Activated CD4-positive, alpha-beta memory T cell treated with anti-CD3 and anti-CD28 coated beads for 36 hours (primary cell): ENCODE measurements at places on chromosomes 16 and 17. TPM values are rescaled to one million over a fixed set of nuclear protein-coding genes. Genes with fewer than 3 reads are reported as not detected.

- peak; percentile 82 for DNase-seq
- peaks cover 76% of the 10 kb centered on the region for H3K4me1 ChIP-seq
- no peaks in the 10 kb centered on the region for H3K27me3 ChIP-seq
These were observed 67.3 kb downstream of the ANKRD11 start for GRCh38 chr16:89422905-89423630.

DNA sequence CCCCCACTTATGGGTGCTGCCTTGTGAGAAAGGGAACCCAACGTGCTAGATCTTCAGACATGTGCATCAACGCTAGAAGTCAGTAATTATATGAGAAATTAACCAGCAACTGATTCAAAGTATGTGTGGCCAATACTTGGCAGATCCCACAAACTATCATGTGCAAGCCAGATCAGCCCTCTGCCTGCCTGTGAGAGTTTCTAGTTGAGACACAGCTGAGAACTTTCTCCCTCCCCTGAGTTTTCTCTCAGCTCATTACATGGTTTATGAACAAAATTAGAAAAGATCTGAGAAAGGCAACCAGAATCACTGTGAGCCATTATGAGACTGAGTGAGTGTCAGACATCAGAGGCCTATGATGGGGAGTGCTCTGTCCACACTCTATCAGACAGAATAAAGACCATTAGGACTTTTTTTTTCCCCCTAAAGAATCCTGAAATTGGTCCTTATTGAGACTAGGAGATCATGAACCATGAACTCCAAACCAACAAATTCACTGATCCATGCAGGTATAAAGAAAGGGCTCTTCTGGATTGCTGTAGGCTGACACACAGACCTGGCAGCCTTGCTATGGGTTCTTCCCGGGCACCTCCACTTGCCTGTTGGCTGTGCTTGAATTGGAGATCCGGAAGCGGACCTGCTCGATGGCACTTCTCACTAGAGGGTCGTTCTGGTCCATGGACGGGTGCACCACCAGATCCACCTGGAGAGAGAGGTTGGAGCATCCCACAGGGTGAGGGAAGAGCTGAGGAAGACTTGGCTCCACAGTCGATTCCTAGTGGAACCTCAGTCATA, 51.5 kb downstream of the GTF3C1 start:
- H3K27ac ChIP-seq, result no peak overlapping the region
- no peaks in the 10 kb centered on the region for H3K27me3 ChIP-seq
- H3K4me1 ChIP-seq, result no peaks in the 10 kb centered on the region
- peaks cover 32% of the 10 kb centered on the region for H3K36me3 ChIP-seq
- no peak overlapping the region for H3K4me3 ChIP-seq

- no peak overlapping the region for H3K27ac ChIP-seq
- H3K4me3 ChIP-seq, result no peak overlapping the region
- no peak for DNase-seq
These were observed 37.3 kb upstream of the ABR start for GRCh38 chr17:1217089-1217385.

DNA sequence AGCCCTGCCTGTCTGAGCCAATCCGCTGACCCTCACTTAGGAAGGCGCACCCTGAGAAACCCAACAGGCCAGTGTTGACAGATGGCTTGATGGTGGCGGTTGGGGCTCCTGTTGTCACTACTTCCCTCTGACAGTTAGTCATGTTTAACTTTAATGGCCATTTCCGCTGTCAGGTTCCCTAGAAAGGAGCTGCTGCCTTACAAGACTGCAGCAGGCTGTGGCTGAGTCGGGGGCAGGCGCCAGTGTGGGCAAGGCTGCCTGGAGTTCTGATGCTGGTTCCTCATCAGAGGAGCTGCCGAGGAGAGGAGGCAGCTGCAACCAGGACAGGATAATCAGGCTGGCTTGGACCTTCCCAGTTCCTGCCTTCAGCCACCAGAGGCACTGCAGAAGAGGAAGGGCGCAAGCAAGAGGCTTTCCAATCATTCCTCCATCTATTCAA, 223.2 kb upstream of the DYNLRB2 start:
- H3K36me3 ChIP-seq, result no peaks in the 10 kb centered on the region
- no peak overlapping the region for H3K4me3 ChIP-seq
- peak; percentile 10 for DNase-seq
- no peak overlapping the region for H3K27ac ChIP-seq

DNA sequence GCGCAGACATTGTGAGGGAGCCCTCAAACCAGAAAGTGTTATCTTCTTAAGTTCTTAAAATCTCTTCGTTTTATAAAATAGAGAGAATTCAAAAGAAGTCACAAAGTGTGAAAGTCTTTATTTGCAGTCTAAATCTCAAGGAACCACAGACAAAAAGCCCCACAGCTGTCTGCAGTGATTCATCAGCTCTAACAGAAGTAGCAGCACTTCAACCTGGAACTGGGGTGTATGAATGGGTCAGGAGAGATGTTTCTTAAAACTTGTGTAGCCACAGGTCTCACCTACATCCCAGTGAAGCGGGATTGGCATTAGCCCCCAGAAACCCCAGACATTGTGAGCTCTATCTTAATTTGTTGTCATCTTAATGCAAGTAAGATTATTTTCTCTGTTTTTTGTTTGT, 61.1 kb downstream of the CDYL2 start:
- H3K4me1 ChIP-seq, result peaks cover 49% of the 10 kb centered on the region
- H3K27ac ChIP-seq, result no peak overlapping the region
- peaks cover 30% of the 10 kb centered on the region for H3K36me3 ChIP-seq
- no peaks in the 10 kb centered on the region for H3K27me3 ChIP-seq
- DNase-seq, result peak; percentile 27

DNA sequence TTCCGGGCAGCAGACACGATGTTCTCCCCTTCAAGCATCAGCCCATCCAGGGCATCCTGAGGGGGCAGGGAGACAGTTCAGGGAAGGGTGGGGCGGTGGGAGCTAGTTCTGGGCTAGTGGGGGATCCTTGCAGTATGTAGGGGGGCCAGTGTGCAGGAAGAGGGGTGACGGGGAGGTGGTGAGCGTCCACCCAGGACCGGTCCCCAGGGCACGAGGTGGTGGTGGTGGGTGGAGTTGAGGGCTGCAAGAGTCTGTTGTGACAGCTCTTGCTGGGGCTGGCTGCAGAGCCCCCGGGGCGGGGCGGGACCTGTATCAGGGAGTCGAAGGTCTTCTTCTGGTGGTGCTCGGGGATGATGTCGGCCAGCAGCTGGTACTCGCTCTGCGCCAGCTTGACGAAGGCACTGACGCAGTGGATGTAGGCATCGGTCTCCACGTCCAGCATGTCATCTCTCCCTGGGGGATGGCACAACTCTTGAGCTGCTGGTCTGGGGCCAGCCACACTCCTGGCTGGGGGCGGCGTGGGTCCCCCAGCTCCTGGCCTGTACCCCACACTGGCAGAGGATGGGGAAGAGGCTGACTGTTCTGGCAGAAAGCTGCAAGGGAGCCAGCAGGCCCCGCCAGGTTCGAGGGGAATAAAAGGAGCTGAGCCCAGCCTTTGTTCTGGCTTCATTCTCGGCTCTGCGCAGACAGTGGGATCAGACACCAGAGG, 10.0 kb downstream of the ZACN start:
- peaks cover 20% of the 10 kb centered on the region for H3K36me3 ChIP-seq
- H3K4me3 ChIP-seq, result no peak overlapping the region
- no peaks in the 10 kb centered on the region for H3K4me1 ChIP-seq
- H3K27ac ChIP-seq, result no peak overlapping the region
- H3K27me3 ChIP-seq, result no peaks in the 10 kb centered on the region
- DNase-seq, result no peak

DNA sequence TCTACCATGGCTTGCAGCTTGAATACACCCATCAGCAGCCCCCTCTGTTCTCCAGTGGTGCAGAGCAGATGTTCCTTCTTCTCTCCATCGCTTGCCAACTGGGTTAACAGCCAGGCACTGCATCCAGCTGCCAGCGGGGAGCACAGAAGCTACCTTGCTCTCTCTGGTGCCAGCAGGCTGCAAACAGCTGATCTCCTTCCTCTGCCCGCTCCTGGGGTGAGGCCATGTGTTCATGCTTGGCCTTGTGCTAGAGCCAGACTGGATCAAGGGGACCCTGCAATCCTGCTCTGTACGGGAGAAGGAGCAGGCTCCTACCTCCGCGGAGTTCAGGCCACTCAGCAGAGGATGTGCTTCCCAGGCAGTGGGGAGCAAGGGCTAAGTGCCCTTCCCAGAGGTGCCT, 24.1 kb upstream of the ENGASE start:
- peaks cover 7% of the 10 kb centered on the region for H3K27me3 ChIP-seq
- no peak overlapping the region for H3K4me3 ChIP-seq
- no peaks in the 10 kb centered on the region for H3K4me1 ChIP-seq
- H3K27ac ChIP-seq, result no peak overlapping the region
- peaks cover 3% of the 10 kb centered on the region for H3K36me3 ChIP-seq

DNA sequence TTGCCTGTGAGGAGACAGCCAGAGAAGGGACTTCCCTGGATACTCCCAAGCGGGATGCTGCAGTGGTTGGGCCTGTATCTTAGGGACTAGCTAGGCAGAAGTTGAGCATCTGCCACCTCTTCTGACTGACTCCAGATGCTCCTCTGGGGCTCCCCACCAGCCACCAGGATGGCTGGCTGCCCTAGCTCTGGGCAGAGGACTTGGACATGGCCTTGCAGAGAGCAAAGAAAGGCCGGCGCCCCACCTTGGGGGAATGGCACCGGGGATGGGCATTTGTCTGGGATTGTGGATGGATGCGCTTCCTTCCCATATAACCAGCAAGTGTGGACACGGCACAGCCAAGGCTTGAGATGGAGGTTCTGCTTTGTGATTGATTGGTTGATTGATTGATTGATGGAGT, 69.0 kb downstream of the OR1D5 start:
- DNase-seq, result no peak
- H3K4me1 ChIP-seq, result no peaks in the 10 kb centered on the region
- no peak overlapping the region for H3K27ac ChIP-seq
- no peak overlapping the region for H3K4me3 ChIP-seq

DNA sequence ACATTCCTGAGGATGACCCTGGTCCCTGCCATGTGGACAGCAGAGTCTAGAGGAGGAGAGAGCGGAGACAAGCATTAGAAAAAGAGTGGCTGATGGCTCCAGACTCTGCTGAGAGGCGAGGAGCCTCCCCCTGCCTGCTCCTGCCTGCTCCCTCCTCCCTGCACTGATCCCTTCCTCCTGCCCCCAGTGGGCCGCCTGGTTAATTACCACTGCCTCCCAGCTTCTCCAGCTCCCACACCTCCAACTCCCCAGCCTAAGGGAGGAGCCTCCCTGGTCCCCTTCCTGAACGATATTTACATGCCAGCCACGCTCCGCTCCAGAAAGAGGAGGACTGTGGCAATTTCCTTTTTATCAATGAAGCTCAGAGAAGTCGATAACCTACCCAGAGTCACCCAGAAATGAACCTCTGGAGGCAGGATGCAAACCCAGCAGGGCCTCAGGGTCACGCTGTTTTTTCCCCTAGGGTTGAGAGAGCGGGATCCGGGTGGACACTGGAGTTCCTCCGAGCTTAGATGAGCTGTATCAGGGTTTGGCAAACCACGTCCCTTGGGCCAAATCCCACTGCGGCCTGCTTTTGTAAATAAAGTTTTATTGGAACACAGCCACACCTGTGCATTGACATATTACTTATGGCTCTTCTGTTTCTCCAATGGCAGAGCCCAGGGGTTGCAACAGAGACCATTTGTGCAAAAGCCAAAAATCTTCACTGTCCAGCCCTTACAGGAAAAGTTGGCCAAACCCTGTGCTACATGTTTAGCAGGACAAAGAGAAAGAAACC, 27.1 kb upstream of the JPH3 start:
- no peak for DNase-seq
- no peak overlapping the region for H3K27ac ChIP-seq
- peaks cover 8% of the 10 kb centered on the region for H3K27me3 ChIP-seq
- no peaks in the 10 kb centered on the region for H3K36me3 ChIP-seq
- no peaks in the 10 kb centered on the region for H3K4me1 ChIP-seq

GRCh38 chr16:55471448-55472097, 7.4 kb upstream of the MMP2 start:
- peaks cover 8% of the 10 kb centered on the region for H3K27me3 ChIP-seq
- peak overlapping the region; percentile 36 for H3K27ac ChIP-seq
- no peak overlapping the region for H3K4me3 ChIP-seq
- DNase-seq, result peak; percentile 51
- H3K36me3 ChIP-seq, result no peaks in the 10 kb centered on the region

Gene TMEM235
- not detected for total RNA-seq

GRCh38 chr16:19872179-19872863, 12.3 kb downstream of the GPRC5B start:
- no peak overlapping the region for H3K4me3 ChIP-seq
- H3K36me3 ChIP-seq, result no peaks in the 10 kb centered on the region
- no peak for DNase-seq
- no peaks in the 10 kb centered on the region for H3K4me1 ChIP-seq
- H3K27me3 ChIP-seq, result peaks cover 3% of the 10 kb centered on the region
- no peak overlapping the region for H3K27ac ChIP-seq

- no peaks in the 10 kb centered on the region for H3K27me3 ChIP-seq
- no peak for DNase-seq
- H3K27ac ChIP-seq, result no peak overlapping the region
- H3K4me1 ChIP-seq, result peaks cover 4% of the 10 kb centered on the region
- no peaks in the 10 kb centered on the region for H3K36me3 ChIP-seq
These were observed 15.6 kb downstream of the QPRT start for GRCh38 chr16:29694384-29695195.

DNA sequence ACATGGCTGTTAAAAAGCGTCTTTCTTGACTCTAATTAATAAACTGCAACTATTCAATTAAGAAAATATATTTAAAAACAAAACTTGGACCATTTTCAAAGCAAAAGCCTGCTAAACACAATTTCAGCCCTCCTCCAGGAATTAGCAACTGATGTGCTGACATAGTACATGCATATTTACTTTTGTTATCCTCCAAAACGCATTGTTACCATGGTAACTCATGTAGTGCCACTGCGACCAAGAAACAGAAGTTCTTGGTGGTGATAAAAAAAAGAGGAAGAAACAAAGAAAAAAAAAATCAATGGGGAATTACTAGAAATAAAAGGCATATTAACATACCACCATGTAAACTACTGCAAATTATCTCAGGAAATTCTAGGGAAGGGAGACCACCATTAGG, 793.4 kb upstream of the CDH8 start:
- H3K4me3 ChIP-seq, result no peak overlapping the region
- no peak for DNase-seq
- H3K36me3 ChIP-seq, result no peaks in the 10 kb centered on the region
- H3K4me1 ChIP-seq, result no peaks in the 10 kb centered on the region
- no peak overlapping the region for H3K27ac ChIP-seq
- H3K27me3 ChIP-seq, result no peaks in the 10 kb centered on the region

DNA sequence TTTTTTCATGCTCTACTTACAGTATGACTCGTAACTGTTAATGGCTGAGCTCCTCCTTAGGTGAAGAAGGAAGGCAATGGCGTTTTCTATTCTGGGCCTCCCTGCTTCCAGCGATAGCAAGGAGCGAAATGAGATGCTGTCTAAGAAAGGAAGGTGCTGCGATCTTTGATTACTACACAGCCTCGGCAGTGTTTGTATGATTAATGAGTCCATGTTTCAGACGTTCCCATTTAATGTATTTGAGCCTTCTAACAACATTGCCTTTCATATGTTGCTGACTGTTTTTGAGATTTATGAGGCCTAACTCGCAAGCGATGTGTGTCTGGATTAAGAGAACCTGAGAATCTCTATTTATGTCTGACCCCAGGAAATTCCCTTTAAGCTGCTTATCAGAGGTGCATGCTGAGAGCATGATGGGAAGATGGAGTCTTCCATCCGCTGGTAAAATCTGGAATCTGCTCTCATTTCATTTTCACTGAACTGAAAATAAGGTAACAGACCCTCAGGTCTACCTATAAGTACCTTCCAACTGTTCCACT, 403.4 kb downstream of the WWOX start:
- no peaks in the 10 kb centered on the region for H3K36me3 ChIP-seq
- no peak for DNase-seq
- H3K27ac ChIP-seq, result no peak overlapping the region
- H3K4me3 ChIP-seq, result no peak overlapping the region
- no peaks in the 10 kb centered on the region for H3K27me3 ChIP-seq
- H3K4me1 ChIP-seq, result no peaks in the 10 kb centered on the region

GRCh38 chr17:50149417-50150353, 792 bp downstream of the PPP1R9B start:
- peak overlapping the region; percentile 93 for H3K27ac ChIP-seq
- H3K36me3 ChIP-seq, result peaks cover 28% of the 10 kb centered on the region

Gene KRT39
- not detected for total RNA-seq

Gene HOXB3
- 2.6 TPM for total RNA-seq

Gene CIAO2B
- total RNA-seq, result 204 TPM

Gene TSPAN10
- 0.45 TPM for total RNA-seq
